AG04450 (cell line): ENCODE measurements at places on chromosomes 3 and 15.

DNA sequence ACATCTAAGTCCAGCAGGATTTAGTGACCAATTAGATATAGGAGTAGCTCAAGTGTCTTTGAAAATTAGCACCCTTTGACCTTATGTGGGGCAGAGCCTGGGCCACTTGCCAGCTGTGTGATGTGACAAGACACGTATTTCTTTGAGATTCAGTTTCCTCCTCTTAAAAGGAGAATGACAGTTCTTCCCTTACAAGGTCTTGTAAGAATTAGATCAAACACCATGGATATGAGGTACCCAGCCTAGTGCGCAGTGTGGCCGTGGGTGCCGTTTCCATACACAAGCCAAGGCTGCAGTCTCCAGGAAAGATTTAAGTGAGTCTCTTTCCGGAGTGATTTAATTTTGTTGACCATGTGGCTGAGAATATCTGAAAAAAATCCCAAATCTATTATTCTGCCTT, 46.3 kb downstream of the ARHGAP31 start:
- DNase-seq, result no peak

DNA sequence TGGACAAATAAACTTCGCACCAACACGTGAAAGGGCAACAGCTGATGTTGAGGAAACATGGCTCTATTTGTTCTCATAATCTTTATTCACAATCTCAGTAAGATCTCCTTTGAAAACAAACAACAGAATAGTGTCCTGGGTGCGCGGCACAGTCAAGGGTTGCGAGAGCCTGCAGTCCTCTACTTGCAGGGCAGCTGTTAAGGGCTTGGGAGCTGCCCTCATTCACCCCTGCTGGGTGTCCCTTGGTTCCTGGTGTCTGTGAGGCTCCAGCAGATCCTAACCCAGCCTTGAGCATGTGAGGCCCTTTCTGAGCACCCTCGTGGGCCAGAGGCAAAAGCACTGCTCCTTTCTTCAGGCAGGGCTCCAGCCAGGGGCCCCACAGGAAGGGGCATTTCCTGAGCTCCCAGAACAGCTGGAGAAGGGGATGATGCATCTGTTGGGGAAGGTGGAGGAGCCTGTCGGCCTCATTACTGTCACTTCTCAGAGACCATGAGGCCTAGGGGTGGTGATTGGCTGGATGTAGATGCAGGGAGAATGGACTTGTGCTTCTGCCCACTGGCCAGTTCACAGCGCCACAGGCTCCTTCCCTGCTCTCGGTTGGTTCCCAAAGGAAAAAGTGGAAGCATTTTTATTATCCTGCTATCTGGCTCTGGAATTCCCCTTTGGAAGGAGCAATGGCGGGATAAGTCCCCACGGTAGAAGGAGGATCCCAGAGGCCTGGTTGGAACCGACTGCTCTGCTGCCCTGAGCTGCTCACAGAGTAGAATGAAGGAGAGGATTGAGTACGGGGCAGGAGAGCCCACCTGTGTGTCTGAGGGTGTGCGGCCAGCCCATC, 51.9 kb upstream of the KLF13 start:
- no peak for DNase-seq

DNA sequence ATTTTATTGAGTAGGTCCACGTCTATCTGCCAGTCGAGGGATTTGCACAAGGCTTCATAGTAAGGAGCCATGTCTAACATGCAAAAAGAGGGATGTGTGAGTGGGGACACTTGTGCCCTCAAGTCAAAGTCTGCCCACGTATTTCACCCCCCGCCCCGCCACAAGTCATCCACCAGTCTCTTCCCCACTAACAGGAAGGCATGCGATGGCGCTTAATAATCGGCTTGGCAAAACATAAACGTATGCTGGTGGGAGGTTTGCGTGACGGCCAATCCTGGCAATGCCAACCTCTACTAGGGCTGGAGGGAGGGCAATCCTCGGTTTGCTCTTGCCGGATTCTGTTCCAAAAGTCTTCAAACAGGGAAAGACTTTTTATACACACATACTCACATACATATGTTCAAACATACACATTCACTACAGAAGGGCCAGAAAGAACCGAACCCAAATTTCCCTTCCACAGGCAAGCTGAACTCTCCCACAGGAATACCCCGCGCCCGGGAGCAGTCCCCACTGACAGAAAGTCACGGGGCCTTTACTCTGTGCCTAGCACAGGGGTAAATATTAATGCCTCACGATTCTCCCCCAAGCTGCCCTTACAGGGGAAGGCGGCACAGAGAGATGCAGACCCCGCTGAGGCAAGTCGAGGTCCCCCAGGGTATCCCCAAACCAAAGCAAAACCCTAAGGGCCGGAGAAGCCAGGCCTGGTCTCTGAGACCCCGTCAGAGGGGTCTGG, 675 bp downstream of the PSMD6 start:
- no peak for DNase-seq

DNA sequence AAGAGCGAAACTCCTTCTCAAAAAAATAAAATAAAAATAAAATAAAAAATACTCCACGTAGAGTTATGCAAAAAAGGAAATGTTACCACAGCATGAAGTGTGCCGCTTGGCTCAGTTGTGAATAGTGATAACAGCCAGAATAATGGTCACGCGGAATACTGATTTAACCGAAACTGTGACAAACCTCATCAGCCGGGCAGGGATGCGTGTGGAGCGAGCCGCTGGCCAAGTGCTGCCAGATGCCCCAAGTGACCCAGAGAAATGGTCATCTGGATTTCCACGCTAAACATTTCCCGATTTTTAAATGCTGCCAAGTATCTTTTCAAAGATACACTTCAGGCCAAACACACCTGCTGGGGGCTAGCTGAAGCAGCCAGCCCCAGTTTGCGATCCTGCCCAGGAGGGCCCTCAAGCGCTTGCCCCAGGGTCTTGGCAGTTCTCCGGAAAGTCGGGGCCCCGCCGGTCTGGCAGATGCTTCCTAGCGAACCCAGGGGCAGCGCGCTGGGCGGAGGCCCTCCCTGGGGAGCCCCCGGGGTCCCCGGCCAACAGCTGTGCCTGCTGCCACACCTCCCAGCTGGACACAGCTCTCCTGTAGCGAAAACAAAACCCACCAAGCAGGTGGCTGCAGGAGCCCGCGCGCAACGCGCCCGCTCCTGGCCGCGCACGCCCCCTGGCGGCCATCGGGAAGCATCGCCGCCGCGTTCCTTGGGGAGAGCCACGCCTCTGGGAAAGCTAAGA, 35.1 kb downstream of the CMTM6 start:
- no peak for DNase-seq

GRCh38 chr3:107767897-107768605, 245.3 kb downstream of the BBX start:
- DNase-seq, result no peak

GRCh38 chr3:97971679-97972567, at the start of gene RIOX2:
Gene RIOX2 (minus strand): TSS chr3:97972431. CDS start chr3:97967593, 4,838 bp downstream.
- no peak for DNase-seq

GRCh38 chr3:107662124-107662507, 139.4 kb downstream of the BBX start:
- DNase-seq, result no peak

GRCh38 chr3:46566040-46566641, at the start of gene LRRC2:
Gene LRRC2 (minus strand): TSS chr3:46566302. CDS start chr3:46551591, 14,711 bp downstream.
- peak; percentile 23 for DNase-seq
